Activated B cell treated with CpG ODN at 0.5 μM for 24 hours (primary cell): ENCODE measurements at places on chromosomes 3 and 15. TPM values are rescaled to one million over a fixed set of nuclear protein-coding genes. Genes with fewer than 3 reads are reported as not detected.

- H3K27ac ChIP-seq, result peak overlapping the region; percentile 91
- DNase-seq, result peak; percentile 68
- peak overlapping the region; percentile 93 for H3K4me3 ChIP-seq
- no peaks in the 10 kb centered on the region for H3K27me3 ChIP-seq
- peaks cover 47% of the 10 kb centered on the region for H3K4me1 ChIP-seq
- peaks cover 14% of the 10 kb centered on the region for H3K36me3 ChIP-seq
Observed at GRCh38 chr3:47780741-47781684, 680 bp downstream of the SMARCC1 start.

DNA sequence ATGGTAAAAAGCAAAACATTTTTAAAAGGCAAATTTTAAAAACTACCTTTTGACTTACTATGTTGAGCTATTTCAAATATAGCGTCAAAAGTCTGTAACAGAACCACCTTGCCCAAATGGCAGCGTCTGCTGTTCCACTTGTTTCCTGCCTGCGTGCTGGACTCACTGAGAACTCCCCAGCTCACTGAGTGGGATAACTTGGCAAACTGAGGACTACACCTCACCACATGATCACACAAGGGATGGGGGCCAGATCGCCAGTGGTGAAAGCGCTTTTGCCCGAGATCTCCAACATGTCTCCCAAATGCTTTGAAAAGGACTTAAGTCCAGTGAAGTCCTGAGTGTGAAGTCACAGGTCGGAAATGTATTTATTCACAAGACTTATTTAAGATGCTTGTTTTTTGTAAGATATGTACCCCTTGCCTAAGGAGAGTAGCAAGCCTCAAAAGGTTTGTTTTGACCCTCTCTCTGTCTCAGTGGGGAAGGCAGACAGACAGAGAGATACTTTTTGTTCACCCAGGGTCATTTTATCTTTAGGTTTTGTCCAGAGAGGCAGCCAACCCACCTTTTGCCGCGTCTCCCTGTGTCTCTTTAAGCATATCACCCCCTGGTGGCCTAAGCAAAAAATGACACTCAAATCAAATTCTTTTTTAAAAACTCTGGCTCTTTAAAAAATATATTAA lies 192.6 kb downstream of the PDZRN3 start:
- no peaks in the 10 kb centered on the region for H3K27me3 ChIP-seq
- no peaks in the 10 kb centered on the region for H3K36me3 ChIP-seq
- no peak for DNase-seq
- no peak overlapping the region for H3K4me3 ChIP-seq

- H3K36me3 ChIP-seq, result no peaks in the 10 kb centered on the region
- no peaks in the 10 kb centered on the region for H3K4me1 ChIP-seq
- no peaks in the 10 kb centered on the region for H3K27me3 ChIP-seq
- no peak overlapping the region for H3K27ac ChIP-seq
- no peak overlapping the region for H3K4me3 ChIP-seq
Observed at GRCh38 chr15:58381697-58382096, 50.1 kb upstream of the LIPC start.

GRCh38 chr3:46085421-46086082 lies 58.3 kb upstream of the XCR1 start:
- H3K4me1 ChIP-seq, result peaks cover 25% of the 10 kb centered on the region
- no peak overlapping the region for H3K4me3 ChIP-seq
- no peak overlapping the region for H3K27ac ChIP-seq
- no peaks in the 10 kb centered on the region for H3K36me3 ChIP-seq

DNA sequence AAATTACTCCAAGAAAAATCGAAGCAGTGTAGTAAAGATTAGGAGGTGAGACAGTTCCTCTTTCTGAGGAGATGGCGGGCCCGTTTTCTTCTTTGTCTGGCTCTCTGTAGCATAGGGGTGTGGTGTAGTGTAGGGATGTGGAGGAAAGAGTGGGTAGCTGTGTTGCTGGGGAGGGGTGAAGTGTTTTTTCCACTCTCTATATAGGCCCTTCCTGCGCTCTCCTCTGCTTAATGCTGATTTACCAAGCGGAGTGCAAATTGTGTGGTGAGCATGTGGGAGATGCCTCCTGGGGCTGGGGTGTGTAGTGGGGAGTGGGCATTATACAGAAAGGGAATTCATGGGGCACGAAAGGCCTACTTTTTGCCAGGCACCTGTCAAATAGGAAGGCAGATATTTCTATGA lies 94.9 kb downstream of the ST6GAL1 start:
- peak overlapping the region; percentile 84 for H3K4me3 ChIP-seq
- peak overlapping the region; percentile 93 for H3K27ac ChIP-seq
- DNase-seq, result no peak
- H3K4me1 ChIP-seq, result peaks cover 93% of the 10 kb centered on the region
- H3K36me3 ChIP-seq, result peaks cover 61% of the 10 kb centered on the region

DNA sequence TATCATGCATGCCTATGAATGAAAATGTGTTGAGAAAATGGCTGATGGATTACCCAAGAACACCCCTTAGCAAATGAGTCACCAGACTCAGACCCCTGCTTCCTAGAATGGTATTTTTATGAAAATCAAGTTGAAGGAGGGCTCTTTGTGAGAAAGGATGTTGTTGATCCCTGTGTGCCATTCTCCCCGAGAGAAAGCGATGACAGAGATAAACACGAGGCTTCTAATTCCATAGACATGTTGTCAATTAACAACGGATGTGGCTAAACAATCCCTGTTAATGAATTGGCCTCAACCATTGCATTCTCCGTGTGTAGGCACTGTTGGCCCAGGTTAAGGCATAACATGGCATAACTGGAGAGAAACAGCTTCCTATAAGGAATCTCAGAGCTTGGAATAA lies 5.8 kb upstream of the OXTR start:
- H3K4me1 ChIP-seq, result no peaks in the 10 kb centered on the region
- no peak overlapping the region for H3K27ac ChIP-seq
- no peak for DNase-seq
- no peaks in the 10 kb centered on the region for H3K36me3 ChIP-seq
- H3K27me3 ChIP-seq, result peaks cover 28% of the 10 kb centered on the region

DNA sequence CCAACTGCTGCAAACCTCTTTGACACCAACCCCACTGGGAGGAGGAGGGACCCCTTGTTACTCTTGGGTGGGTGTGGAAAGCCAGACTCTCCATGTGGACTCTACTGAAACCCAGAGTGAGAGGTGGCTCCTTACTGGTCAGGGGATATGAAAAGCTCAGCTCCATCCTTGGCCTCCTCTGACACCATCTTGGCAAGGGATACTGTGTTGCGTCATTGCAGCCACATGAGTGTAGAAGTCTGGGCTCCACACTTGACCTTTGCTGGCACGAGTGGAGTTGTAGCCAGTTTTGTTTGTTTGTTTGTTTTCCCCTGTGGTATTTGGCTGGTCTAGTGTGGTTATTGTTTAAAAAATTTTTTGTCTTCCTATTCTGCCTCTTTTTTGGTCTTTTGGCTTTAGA lies 289.1 kb downstream of the GAP43 start:
- no peaks in the 10 kb centered on the region for H3K36me3 ChIP-seq
- no peaks in the 10 kb centered on the region for H3K4me1 ChIP-seq
- H3K4me3 ChIP-seq, result no peak overlapping the region
- H3K27me3 ChIP-seq, result peaks cover 2% of the 10 kb centered on the region

The RASL12 gene
- total RNA-seq, result not detected in 2 replicates

DNA sequence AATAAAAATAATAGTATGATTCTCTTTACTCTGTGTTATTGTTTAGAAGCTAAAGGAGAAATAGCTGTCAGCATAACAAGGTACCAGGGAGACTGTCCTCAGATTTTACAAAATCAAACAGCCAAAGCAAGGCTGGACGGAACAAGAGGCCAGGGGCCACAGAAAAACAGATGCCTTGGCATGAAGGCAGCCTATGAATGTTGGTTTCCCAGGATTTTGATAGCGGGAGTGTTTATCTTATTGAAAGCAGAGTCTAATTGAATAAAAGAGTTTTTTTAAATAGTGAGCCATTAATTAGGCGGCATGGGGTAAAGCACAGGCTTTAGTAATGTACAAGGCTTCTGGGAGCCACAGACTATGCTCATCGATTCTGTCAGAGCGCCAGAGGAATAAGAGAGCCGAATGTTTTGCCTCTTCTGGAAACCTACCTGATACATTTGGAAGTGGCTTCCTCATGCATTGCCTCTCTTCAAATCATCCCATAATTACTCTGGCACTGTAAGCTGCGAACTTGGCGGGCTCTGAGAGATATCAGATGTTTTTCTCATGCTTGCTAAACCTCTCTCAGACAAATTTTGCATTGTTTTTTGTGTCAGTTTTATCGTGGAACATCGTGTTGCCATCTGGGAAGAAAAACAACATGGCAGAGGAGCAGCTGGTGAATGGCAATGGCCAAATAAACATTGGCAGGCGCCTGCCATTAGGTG lies 30.4 kb upstream of the TMCO5A start:
- H3K4me3 ChIP-seq, result no peak overlapping the region
- no peak overlapping the region for H3K27ac ChIP-seq
- peaks cover 3% of the 10 kb centered on the region for H3K27me3 ChIP-seq
- no peaks in the 10 kb centered on the region for H3K4me1 ChIP-seq

DNA sequence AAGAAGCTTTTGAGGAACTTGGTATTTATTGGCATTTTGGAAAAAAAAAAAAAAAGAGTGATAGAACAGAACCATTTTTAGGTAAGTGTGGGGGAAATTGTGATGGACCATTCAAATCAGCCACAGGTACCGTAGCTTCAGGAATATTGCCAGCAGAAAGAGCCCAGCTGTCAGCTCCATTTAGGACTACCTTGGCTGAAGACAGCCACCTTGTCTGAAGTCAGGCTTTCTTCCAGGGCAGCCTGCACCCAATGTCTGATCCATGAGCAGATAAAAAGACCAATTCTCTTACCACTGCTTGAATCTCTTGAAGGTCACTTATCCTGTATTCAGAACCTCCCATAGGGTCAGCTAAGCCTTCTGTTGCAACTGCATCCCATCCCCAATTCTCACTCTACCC lies 37.6 kb downstream of the SLCO3A1 start:
- H3K27me3 ChIP-seq, result no peaks in the 10 kb centered on the region
- no peak overlapping the region for H3K27ac ChIP-seq
- H3K36me3 ChIP-seq, result no peaks in the 10 kb centered on the region
- no peaks in the 10 kb centered on the region for H3K4me1 ChIP-seq
- H3K4me3 ChIP-seq, result no peak overlapping the region

The MOBP gene
- 0.13 TPM in 1 of 2 replicates, not detected in the other for total RNA-seq

The TEX55 gene
- not detected in 2 replicates for total RNA-seq

The CFAP100 gene
- not detected in 2 replicates for total RNA-seq

DNA sequence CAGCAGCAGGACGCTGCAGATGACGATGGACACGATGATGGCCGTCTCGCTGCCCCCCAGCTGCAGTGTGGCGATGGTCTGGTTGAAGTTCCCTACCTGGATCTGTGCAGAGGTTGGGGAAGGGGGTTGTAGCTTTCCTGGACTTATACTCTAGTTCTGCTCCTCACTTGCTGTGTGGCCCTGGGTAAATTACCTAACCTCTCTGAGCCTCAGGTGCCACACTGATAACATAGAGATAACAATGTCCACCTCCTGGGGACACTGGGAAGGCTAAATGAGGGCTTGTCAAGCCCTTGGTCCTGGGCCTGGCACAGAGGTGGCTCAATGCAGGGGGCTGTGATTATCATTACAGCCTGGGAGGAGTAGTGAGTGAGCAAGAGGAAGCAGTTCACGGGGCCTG lies 26.9 kb downstream of the H1-8 start:
- DNase-seq, result no peak
- H3K4me3 ChIP-seq, result no peak overlapping the region
- peaks cover 16% of the 10 kb centered on the region for H3K4me1 ChIP-seq
- H3K27ac ChIP-seq, result no peak overlapping the region

DNA sequence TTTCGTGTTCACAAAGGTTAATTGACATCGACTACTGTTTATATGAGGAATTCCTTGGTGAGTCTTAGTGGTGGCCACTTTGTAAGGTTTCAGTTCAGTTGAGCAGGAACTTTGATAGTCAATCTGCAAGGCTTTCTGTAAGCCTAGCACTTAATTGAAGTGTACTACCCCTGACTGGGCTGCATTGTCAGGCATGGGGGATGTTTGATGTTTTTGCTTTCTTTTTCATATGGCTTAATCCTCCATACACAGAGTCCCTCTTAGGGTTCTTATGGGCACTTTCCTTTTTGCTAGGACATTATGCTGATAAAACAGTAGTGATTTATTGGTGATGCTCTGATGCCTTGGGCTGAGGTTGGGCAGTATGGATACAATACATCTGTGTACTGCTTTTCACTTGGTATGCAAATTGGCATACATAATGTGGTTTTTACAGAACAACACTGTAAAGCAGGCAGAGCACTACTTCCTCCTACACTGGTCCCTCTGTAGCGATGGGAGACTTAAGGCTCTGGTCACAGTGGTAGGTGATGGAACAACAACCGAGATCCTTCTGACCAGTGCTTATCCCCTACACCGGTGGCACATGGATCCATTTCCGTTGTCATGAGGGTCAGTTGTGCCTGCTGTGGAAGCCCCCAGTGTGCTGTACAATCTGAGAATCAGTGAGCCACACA lies 261.0 kb downstream of the MFSD1 start:
- H3K27ac ChIP-seq, result no peak overlapping the region
- H3K36me3 ChIP-seq, result no peaks in the 10 kb centered on the region
- H3K4me3 ChIP-seq, result no peak overlapping the region
- no peaks in the 10 kb centered on the region for H3K27me3 ChIP-seq
- H3K4me1 ChIP-seq, result no peaks in the 10 kb centered on the region

DNA sequence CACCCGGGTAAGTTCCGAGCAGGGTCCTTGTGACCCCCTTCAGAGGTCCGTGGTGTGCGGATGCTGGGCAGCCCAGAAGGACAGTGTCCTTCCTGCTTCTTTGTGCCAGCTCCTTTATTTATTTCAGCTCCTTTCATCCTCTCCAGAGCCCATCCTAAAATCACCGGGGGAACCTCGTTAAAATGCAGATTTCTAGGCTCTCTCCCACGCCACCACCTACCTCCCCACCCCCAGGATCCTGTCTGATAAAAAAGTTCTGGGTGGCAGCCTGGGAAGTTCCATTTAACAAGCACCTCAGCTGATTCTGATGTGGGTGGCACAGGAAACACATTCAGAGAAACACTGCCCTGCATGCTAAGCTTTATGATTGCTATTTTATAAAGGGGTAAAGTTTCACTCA lies 12.5 kb upstream of the IGF1R start:
- H3K27ac ChIP-seq, result no peak overlapping the region
- DNase-seq, result no peak
- H3K4me3 ChIP-seq, result no peak overlapping the region

- peaks cover 53% of the 10 kb centered on the region for H3K27me3 ChIP-seq
- no peak overlapping the region for H3K27ac ChIP-seq
Observed at GRCh38 chr15:94582368-94582767, 351.0 kb downstream of the MCTP2 start.
